ENCODE measurements at places on chromosomes 11 and 22.

- DNase-seq = peak; percentile 54
These were observed 9.3 kb upstream of the ARL14EP start for GRCh38 chr11:30313580-30313979.

GRCh38 chr22:24703101-24703500 lies 71.4 kb downstream of the PIWIL3 start:
- DNase-seq = no peak

DNA sequence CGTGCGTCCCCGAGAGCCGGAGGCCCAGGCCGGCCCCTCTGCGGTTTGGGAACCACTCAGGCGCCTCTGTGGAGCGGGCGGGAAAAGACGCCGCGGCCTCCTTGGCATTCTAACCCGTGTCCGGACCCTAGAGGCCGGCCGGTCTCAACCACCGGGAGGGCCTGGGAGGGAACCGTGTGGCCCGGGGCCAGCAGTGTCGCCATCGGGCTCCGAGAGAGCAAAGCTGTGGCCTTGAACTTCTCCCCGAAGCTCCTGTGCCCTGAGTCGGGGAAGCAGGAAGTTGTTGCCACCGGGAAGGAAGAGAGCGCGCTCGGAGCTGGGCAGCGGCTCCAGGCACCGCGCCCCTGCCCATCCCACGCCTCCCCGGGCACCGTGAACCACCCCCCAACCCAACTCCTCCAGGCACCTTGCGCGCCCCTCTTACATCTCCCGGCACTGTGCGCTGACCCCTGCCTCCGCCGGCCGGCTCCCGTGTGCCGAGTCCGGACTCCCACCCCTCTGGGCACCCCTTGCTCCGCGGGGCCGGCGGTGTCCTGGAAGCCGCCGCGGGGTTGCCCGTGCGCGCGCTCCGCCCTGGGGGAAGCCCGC lies 80.0 kb upstream of the PPARA start:
- DNase-seq = no peak

DNA sequence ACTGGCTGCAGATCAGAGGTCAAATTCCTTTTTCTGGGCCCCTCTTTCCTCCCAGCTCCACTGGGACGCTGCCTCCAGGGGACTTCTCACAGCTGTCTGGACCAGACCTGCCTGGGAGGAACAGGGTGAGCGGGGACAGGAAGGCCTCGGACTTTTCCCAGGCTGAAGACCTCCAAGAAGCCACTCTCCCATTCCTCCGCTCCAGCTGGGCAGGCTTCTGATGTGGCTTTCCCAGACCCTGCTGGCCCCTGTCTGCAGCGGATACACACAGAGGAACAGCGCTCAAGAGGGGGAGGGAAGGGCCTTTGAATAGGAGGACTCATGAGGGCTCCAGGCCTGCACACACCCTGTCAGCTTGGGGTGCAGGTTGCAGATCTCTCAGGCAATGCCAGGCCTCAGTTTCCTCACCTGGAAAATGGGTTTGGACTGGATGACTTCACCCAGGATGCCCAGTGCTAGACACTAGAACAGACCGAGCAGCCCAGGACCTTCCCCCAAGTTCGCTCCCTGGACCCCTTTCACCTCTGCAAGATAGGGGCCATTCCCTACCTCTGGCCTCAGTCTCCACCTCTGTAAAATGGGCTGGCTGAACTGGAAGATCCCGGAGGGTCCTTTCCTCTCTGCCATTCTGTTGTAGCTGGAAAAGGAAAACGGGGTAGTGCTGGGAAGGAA lies 36.6 kb downstream of the MB start:
- DNase-seq = no peak

DNA sequence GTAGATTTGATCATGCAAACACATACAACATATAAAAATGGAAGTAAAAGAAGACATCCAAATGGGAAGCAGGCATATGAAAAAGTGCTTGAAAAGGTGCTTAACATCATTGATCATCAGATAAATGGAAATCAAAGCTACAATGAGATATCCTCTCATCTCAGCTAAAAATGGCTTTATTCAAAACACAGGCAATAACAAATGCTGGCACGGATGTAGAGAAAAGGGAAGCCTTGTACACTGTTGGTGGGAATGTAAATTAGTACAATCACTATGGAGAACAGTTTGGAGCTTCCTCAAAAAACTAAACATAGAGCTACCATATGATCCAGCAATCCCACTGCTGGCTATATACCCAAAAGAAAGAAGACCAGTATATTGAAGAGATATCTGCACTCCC lies 549 bp upstream of the TCN1 start:
- DNase-seq = no peak

- peak; percentile 39 for DNase-seq
These were observed 7.7 kb upstream of the MMP12 start for GRCh38 chr11:102882389-102883024.

- no peak for DNase-seq
These were observed 324.0 kb upstream of the PLET1 start for GRCh38 chr11:112584672-112585071.

GRCh38 chr11:118434553-118435289 lies 1.6 kb upstream of the KMT2A start:
- no peak for DNase-seq

DNA sequence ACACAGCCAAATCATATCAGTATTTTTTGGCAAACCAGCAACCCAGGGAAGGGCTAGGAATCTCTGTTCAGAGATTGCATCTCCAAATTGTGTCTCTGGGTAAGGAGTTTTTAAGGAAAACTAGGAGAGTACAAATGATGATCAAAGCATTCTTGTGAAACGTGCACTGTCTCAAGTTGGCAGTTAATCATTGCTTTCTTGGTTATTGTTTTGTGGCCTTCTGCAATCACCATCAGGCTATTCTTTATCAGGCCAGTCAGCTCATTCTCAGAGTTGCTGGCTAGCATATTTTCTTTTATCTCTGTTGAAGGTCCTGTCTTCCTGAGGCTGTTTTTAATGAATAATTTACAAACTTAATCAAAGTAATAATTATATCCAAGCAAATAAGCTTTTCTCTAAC lies 129.1 kb upstream of the CCDC179 start:
- no peak for DNase-seq

DNA sequence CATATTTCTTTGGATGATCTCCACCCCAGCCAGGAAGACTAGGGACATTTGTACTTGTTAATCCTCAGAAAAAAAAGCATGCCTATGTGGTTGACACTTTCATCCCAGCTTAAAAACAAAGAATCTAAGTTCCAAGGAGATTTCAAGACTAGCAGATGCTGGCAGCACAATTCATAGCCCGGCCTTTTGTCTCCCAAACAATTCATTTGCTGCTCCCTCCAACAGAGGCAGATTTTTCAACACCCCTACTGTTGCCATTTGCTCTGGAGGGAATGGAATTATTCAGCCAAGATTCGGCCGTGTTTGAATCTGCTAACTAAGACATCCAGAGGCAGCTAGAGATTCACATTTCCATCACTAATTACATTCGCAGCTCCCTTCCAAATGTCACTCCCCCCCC lies 15.3 kb downstream of the P2RX3 start:
- DNase-seq = no peak

DNA sequence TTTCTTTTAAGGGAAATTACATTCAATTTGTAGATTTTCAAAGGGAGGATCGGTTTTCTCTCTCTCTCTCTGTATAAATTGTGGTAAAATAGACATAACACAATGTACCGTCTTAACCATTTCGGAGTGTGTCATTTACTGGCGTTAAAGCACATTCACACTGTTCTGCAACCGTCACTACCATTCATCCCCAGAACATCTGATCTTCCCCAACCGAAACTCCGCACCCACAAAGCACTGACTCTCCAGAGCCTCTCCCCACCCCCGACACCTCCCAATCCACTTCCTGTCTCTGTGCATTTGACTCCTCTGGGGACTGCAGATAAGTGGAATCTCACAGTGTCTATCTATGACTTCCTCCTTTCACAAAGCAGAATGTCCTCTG lies 15.9 kb upstream of the GRAMD4 start:
- DNase-seq = no peak

GRCh38 chr11:14331476-14332136 lies 27.4 kb downstream of the RRAS2 start:
- no peak for DNase-seq

- DNase-seq = no peak
These were observed 62.6 kb upstream of the PRSS23 start for GRCh38 chr11:86737737-86738136.

DNA sequence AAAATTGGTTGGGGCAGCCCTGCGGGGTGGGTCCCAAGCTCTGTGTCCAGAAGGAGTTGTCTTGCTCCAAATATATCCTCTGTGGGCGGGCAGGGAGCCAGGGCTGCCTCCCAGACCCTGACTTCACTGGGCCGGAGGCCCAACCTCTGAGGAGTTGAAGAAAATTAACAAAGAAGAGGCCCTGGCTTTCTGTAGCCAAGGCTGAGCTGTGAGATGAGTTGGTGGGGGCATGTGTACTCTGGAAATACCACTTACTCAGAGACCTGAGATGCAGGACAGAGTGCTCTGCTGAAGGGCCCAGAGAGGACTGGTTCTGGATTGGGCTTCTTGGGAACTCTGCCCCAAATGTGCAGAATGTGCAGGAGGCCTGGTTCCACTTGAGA lies 96.3 kb downstream of the SWAP70 start:
- no peak for DNase-seq

Data from HS-5 (cell line).